Stimulated activated CD4-positive, alpha-beta T cell treated with anti-CD3 and anti-CD28 coated beads, Interleukin-12 subunit alpha, Interleukin-12 subunit beta, amount 100 ng/mL, for 24 hours (primary cell): ENCODE measurements at places on chromosomes 6 and 20.
A peak's percentile ranks its signal among the peaks of the same experiment; 100 is the strongest.

GRCh38 chr6:48194596-48195295 is 83.7 kb upstream of the PTCHD4 start:
- no peak for DNase-seq

DNA sequence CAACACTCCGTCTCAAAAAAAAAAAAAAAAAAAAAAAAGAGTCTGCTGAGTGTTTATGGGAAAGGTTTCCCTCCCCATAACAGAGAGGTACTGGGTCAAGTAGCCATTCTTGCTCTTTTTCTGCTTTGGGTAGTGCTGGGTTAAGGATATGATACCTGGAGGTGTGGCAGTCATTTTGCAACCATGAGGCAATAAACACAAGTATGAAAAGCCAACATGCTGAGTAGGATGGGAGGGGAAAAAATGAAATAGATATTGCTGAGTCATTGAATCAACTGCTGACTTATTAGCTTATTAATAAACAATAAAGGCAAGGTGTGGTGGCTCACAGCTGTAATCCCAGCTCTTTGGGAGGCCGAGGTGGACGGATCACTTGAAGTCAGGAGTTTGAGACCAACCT is 2.3 kb upstream of the TOMM34 start:
- DNase-seq: no peak

- DNase-seq: no peak
Measured at GRCh38 chr6:53796791-53797190, 2.0 kb downstream of the LRRC1 start.

GRCh38 chr6:837380-837779 is 144.4 kb upstream of the EXOC2 start:
- no peak for DNase-seq

DNA sequence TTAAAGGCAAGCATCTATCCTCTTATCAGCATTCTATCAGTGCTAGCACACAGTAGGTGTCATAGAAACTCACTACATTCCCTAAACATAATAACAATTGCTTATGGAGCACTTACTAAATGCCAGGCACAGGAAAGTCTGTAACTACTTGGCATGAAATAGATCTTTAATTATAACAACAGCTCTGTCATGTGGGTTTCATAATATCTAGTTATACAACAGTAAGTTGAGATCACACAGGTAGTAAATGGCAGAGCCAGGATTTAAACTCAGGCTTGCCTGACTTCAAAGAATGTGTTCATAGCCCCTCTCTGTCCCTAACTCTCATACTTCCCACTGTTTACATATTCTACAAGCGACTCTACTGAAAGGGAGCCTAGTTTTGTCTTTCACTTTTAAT is 66.0 kb upstream of the ENPP5 start:
- DNase-seq: no peak

- no peak for DNase-seq
Measured at GRCh38 chr6:147067184-147067583, 137.0 kb upstream of the STXBP5 start.

- peak; percentile 55 for DNase-seq
Measured at GRCh38 chr6:215335-216034, 76.8 kb upstream of the DUSP22 start.

DNA sequence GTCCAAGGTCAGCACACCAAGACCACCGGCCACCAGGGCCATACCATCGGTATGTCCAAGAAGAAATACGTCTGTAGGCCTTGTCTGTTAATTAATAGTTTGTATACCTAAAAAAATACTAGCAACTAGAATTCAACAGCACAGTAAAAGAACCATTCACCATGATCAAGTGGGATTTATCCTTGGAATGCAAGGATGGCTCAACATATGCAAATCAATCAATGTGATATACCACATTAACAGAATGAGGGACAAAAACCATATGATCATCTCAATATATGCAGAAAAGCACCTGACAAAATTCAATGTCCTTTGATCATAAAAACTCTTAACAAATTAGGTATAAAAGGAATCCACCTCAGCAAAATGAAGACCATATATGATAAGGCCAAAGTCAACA is 24.4 kb downstream of the RPP40 start:
- no peak for DNase-seq

DNA sequence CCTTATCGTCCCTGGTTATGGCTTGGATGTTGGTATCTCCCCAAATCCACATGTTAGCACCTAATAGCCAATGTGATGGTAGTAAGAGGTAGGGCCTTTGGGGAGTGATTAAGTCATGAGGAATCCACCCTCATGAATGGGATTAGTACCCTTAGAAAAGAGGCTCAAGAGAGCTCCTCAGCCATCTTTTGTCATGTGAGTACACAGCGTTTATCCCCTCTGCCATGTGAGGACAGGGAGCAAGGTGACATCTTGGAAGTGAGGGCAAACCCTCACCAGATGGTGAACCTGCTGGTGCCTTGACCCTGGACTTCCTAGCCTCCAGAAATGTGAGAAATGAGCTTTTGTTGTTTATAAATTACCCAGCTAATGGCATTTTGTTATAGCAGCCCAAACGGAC is 16.1 kb upstream of the SIRPB2 start:
- no peak for DNase-seq

DNA sequence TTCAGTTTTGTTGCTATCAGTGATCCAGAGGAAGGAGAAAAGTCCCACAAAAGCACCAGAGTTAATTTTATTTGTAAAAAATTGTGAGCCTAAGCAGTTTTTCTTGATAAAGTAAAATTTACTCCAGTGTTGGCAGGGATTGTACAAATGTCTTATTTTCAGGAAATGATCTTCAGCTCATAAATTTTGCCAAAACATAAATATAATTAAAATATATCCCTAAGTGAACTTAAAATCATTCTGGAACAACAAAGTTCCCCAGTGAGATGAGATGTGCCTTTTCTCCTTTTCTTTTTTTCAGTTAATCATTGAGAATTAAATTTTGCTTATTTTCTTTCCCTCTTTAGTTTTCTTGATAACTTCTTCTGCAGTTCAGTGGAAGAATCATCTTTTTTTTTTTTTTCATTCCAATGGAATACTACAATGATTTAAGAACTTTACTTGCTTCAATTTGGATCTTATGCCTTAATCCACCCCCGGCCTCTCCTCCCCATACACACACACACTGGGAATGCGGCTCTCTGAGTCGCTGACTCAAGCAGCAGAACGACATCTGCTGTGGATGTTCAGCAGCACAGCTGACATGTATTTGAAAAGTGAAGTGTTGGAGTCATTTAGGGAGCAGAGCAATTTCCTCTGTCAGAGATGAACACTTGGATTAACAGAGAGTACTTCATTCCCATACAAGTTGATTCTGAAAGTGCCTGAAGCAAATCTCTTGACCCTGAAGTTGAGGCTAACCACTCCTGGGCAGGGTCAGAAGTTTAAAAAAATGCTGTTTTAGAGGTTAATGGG is 27.7 kb upstream of the LAMA4 start:
- DNase-seq: no peak

GRCh38 chr20:20796766-20797440 is 84.5 kb upstream of the RALGAPA2 start:
- no peak for DNase-seq

- DNase-seq: no peak
Measured at GRCh38 chr20:47008842-47009518, 114.3 kb downstream of the EYA2 start.
